ENCODE measurements at places on chromosomes 4 and X. TPM values are rescaled to one million over a fixed set of nuclear protein-coding genes. Genes with fewer than 3 reads are reported as not detected.

DNA sequence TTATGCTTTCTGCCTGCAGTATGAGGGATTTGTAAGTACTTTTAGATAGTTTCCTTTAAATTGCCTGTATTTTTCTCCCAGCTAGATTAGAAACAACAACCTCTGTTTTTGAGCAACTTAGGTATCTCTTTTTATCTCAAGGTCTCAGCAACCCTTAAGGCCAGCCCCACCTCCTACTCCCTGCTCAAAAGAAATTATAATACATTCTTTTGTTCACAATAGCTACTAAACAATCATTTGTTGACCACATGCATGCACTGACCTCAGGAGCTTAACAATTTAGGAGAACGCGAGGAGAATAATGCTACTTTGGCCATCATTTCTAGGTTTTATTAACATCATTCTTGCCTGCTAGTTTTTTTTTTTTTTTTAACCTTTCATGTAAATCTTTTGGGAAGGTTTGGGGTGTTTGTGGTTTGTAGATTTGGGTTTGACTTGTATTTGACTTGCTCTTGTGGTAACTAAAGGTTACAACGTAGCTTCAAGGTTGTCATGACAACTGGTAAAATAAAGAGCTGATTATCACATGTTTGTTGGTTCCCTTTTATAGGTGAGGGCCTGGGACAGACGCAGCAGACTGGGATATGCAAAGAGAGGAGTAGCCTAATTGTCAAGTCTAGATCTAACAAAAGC, 145.4 kb upstream of the PLAC1 start:
- no peak for DNase-seq

DNA sequence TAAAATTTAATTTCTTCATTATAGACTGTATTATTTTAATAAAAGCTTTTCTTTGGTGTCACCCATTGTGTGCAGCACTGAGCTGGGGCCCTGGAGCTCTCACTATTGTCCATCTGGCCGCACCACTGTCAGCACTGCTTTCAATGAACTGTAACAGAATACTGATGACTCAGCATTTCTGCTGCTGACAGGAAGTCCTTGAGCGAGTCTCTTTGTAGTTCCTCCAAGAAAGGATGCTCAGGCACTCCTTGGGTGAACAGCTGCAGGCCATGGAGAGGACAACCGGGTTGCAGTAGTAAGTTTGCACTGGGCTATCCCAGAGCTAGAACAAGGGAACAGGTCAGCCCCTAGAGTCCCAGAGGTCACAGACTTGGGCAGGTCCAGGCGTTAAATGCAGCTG, 81.6 kb downstream of the SORBS2 start:
- no peak for DNase-seq

The CT47A1 gene
- not detected for total RNA-seq

The DCLK2 gene
- 5.2 TPM for total RNA-seq

The RAB9B gene
- total RNA-seq: 1.7 TPM

The PDLIM5 gene
- 133 TPM for total RNA-seq

The POF1B gene
- total RNA-seq: not detected

GRCh38 chrX:48083212-48083611, 11.8 kb upstream of the ZNF630 start:
- DNase-seq: peak; percentile 36

GRCh38 chr4:151738720-151739517, 21.9 kb downstream of the GATB start:
- DNase-seq: no peak

The GAGE12C gene
- total RNA-seq: not detected

The CXCL10 gene
- not detected for total RNA-seq

The SLC7A11 gene
- 33.0 TPM for total RNA-seq

GRCh38 chr4:13176741-13177142, 307.4 kb downstream of the RAB28 start:
- no peak for DNase-seq

- no peak for DNase-seq
Observed at GRCh38 chr4:87029356-87029755, 94.5 kb downstream of the AFF1 start.

Measured in SJSA1 (cell line).